ENCODE measurements at places on chromosomes 11 and 22.

DNA sequence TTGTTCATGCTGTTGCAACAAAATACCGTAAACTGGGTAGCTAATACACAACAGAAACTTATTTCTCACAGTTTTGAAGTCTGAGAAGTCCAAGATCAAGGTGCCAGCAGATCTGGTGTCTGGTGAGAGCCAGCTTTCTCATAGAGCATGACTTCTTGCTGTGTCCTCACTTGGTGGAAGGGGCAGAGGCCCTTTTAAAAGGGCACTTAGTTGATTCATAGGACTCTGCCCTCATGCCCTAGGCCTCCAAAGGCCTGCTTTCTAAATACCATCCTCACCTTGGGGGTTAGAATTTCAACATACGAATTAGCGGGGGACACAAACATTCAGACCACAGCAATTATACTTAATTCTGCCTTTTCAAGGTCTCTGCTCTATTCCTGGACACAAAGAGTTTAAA is 52.3 kb upstream of the FDX1 start:
- no peak for DNase-seq

GRCh38 chr11:130819625-130820024 is 96.7 kb downstream of the SNX19 start:
- DNase-seq: no peak

DNA sequence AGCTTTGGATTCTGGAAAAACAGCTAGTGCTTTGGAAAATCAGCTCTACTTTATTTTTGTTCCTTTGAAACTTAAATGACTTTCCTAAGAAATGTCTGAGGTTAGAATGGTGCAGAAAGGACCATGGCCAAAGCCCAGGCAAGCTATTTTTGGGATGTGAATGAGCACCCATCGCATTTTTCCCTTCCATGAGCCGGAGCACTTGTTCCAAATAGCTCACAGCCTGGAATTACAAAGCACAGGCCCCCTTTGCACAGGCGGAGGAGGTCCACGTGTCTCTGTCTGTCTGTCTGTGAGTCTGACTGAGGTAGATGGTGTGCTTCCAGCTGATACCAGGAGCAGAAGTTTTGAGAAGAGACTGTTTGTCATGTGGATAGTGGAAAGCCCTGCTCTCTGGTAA is 50.7 kb downstream of the MICAL2 start:
- DNase-seq: no peak

GRCh38 chr11:17395978-17396377 is 7.5 kb upstream of the KCNJ11 start:
- no peak for DNase-seq

GRCh38 chr11:73287400-73288101 is 15.4 kb downstream of the P2RY6 start:
- DNase-seq: no peak

DNA sequence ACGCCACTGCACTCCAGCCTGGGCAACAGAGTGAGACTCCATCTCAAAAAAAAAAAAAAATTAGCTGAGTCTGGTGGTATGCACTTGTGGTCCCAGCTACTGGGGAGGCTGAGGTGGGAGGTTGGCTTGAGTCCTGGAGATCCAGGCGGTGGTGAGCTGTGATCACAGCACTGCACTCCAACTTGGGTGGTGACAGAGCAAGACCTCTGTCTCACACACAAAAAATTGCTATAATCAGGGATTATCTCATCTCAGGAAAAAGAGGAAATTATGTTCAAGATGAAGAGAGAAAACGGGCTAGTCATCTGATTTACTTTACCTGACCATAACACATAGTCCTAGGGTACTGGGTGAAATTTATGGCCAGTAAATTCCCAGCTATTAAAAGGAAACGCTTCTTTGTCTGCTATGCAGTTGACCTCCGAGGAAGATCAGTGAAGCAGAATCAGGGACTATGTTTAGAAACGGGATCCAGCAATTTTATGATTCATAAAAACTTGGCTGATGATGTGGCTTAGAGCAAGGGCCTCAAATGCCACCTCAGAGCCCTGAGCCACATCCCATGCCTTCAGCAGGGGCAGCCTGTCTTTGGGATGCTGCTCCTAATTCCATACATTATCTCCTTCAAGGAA is 386.2 kb downstream of the NTM start:
- DNase-seq: no peak

GRCh38 chr11:27209562-27210005 is 153.4 kb downstream of the CCDC34 start:
- no peak for DNase-seq

DNA sequence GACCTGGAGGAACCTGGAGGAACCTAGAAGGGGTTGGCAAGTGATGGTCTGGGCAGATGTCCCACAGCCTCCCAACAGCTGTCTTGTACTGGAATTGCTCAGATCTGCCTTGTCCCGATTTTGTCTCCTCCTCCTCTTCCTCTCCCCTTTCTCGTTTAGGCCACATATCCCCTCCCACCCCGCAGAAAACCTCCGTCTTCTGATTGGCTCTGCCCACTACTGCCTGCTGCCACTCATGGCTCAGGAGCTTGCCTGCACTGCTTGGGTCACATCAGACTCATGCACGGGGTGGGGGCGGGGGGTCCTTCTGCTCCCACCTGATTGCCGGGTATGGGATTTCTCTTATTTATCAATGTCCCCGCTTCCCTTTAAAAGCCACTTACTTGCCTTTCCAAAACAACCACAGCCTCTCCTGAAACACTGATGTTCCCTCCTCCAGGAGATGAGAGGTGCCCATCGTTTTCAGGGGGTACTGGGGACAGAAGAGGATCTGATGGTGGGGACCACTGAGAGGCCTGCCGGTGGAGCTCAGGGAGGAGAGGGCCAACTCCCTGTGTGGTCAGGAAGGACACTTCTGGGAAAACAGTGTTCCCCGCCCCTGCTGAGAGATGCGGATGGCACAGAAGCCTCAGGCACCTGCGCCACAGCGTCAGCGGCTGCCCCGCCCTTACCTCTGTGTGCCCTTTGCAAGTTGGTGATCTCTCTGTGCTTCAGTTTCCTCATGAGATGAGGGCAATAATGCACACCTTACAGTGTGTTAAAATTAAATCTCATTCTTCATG is 14.7 kb downstream of the TOM1 start:
- no peak for DNase-seq

DNA sequence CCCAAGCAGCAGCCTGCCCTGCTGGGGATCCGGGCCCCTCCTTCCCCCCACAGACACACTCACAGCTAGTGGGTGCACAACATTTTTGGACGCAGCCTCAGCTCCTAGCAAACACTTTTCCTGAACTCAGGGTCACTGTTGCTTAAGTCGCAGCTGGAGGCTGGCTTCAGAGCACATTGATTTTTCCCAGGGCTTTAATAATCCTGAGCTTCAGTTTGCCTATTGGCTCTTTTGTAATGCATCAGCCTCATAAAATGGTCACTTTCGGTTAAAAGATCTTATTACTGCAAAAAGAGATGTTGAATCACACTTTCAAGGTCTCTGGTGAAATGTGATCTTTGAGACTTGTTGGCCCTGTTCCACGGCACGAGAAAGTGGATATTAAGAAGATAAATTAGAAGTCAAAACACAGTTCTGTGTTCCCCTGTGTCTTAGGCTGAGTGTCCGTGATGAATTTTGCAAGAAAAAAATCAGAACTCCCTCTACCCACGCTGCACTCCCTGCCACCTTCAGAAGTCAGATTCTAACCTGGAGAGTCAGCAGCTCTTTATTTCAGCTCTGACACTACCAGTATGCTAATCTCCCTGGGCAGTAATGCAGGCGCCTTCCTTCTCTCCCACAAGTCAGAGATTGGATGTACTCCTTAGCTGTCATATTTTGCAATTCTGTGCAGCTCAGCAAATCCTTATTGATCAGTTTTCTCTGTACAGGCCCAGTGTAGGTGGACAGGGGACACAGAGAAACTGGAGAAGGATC is 158.2 kb upstream of the E2F8 start:
- no peak for DNase-seq

- DNase-seq: no peak
These were observed 445.1 kb upstream of the ISX start for GRCh38 chr22:34620832-34621231.

- no peak for DNase-seq
These were observed 849 bp upstream of the TCF20 start for GRCh38 chr22:42271191-42271813.

GRCh38 chr11:30801357-30801756 is 215.2 kb upstream of the MPPED2 start:
- no peak for DNase-seq

- no peak for DNase-seq
These were observed 307.7 kb downstream of the SHANK2 start for GRCh38 chr11:70944636-70945035.

All from iPS DF 19.7 (cell line).